Stimulated activated CD4-positive, alpha-beta T cell treated with anti-CD3 and anti-CD28 coated beads, Interleukin-12 subunit alpha, Interleukin-12 subunit beta, amount 100 ng/mL, for 48 hours (primary cell): ENCODE measurements at places on chromosomes 2 and 18.

DNA sequence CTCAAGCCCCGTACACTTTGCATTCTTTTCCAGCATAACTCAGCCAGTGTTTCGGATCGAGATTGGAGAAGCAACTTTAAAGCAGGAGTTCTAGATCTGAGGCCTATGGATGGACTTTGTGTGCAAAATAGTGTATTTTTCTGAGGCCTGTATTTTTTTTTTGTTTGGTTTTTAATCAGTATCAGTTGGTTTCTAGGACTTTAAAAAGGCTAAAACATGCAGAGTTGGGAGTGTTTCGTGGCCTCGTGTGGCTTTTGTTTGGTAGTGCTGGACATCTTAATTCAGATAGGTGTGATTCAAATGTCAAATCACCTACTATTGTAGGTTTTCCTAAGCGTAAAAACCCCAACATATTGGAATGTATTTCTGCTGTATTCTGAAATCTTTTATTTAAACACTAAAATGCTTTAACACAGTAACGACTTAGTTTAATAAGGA is 282 bp upstream of the PUS10 start:
- no peak for DNase-seq

- no peak for DNase-seq
Observed at GRCh38 chr18:50311650-50312049, 24.2 kb upstream of the CXXC1 start.

DNA sequence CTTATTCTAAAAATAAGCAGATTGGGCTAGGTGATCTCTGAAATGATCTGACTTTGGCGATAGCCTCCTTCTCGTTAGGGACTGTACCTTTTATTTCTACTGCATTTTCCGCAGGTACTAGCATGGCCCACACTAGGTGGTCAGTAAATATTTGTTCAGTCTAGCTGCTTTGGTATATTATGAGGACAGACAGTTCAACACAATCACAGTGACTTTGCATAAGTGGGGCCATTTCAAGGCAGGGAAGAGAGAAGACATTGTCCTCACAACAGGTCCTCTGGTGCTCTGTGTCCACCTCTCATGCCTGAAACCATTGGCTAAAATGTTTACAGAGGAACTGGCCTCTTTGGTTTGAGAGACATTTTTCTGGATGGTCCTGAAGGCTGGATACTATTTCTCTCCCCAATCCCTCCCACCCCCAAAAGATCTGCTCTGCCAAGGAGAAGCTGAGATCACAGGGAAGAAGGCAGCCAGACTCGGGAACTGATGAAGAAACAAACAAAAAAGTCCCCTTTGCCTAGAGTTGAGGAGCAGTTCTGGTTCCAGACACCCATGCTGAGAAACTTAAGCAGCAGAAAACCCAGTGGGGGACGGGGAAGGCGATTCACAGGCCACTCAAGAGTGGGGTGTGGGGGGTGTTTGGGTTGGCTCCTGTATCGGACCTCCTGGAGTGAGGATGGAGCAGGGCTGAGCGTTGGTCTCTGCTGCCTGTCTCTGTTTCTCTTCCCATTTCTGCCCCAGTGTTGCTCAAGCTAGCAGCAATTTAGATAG is 2.9 kb upstream of the TNP1 start:
- no peak for DNase-seq

- no peak for DNase-seq
Observed at GRCh38 chr2:166117491-166117890, 10.3 kb downstream of the SCN1A start.

DNA sequence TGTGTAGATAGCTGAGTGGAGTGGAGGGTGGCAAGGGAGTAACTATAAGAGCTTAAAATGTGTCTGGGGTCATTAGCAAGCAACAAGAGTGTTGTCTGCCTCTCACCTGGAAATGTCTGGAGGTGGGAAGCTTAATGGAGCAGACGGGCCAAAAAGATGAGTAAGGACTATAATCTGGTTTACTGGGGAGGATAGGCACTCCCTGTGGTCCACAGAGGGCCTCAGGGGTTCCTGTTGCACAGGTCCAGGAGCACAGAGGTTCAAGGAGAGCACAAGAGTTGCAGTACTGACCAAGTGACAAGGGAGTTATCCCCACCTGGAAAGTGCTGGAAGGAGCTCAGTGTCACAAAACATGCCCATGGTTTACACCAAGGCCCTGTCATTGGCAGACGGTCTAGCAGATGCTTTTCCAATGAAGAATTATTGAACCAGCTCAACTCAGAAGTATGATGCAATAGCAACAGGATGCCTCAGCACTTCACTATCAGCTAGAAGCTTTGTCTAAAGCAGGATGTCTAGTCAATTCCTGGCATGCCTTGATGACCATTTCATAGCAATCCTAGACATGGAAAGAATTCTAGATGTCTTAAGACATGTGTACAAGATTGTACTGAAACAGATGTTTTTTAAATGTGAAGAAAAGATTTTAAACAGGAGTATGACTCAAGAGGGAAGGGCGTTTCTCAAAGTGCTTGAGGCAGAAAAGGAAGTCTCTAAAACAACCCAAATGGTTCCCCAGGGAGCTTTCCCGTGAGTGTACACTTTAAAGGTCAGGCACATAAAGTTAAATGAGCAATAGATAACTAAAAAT is 62.9 kb upstream of the SERPINE2 start:
- no peak for DNase-seq

DNA sequence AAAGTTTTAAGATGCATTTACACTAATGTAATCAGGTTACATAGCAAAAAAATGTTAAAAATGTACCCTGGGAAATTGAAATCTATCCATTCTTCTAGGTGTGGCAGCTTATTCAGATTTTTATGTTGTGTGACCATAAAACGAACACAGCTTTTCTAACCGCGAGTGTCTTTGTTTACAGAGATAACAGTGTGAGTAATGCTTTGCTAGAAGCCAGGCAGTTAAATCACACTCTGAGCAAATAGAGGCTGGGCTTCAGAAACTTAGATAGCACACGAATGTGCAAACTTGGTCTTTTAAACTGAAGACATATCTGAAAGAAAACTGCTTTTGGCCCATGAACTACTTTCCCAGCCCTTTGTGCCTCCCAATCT is 116.1 kb downstream of the SPTBN1 start:
- DNase-seq: no peak

DNA sequence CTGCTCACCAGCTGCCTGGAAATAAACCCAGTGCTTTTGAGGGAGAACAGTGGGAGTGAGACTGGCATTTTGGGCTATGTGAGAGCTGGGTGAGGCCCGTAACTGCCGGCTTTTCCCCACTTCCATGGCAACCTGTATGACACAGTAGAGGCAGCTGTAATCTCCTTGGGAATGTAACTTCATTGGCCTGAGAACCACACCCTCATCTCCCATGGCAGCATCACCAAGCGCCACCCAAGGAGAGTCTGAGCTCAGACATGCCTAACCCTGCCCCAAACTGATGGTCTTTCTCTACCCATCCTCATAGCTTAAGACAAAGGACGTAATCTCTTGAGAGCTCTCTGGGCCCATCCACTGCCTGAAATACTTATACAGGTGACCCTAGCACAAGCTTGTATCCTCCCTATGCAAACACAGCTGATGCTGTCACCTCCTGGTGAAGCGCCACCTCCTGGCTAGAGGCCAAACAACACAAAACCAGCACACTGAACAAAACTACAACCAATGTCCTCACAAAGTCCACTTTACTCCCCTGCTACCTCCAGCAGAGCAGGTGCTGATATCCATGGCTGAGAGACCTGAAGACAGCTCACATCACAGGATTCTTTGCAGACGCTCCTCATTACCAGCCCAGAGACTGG is 763.4 kb upstream of the NRXN1 start:
- no peak for DNase-seq

GRCh38 chr2:122136056-122136455 is 380.6 kb downstream of the TSN start:
- no peak for DNase-seq

DNA sequence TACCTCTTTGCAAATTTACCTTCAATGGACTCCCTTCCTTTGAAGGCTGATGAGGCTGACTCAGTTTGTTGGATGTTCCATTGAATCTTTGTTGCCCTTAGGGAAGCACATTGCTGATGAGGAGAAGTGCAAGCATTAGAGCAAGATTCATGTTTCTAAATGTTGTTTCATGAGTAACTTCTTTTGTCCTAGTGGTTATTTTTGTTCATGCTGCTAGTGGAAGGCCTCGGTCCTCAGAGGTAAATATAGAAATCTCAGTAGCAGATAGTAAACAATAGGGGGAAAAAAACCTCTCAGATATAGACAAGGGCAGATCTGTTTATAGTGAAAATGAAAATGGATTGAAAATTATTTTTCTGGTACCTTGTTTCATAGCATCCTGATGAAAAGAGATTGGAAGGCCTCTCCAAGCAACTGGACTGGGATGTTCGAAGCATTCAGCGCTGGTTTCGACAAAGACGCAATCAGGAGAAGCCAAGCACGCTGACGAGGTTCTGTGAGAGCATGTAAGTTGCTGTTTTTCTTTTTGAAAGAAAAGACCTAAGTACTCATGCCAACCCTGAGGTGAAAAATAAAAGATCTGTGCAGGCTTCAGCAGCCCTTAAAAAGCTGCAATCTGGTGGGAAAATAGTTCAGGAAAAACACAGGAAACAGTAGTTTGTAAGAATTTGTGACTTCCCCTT is 104.9 kb downstream of the CERS6 start:
- no peak for DNase-seq

GRCh38 chr2:197573608-197574007 is 57.7 kb downstream of the MOB4 start:
- DNase-seq: no peak

DNA sequence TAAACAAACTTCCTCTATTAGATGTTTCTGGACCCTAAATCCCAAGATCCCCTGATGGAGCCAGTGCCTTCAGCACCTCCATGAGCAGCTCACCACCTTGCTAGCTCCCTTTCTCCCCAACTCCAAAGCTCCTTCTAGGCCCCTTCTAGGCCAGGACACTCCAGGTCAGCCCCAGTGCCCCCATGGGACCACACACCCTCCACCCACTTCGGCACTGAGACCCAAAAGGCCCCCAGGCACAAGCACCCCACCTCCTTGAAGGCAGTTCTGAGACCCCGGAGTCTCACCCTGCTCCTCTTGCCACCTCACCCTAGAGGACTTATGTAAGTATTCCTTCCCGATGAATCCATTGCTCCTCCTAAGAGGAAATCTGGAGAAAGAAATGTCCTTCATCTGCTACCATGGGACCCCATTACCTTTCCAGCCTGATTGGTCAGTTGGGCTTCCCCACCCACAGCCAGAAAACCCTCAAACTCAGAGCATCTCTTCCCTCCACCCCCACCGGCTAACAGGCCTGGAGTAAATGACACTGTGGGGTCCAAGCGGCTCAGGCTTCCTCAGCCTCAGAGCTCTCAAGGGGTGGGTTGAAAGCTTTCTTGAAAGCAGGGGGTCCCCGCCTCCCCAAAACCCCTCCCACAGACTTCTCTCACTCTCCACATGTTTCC is 9.8 kb upstream of the ARMC9 start:
- no peak for DNase-seq

- no peak for DNase-seq
Observed at GRCh38 chr18:377088-377487, 109.2 kb upstream of the THOC1 start.

DNA sequence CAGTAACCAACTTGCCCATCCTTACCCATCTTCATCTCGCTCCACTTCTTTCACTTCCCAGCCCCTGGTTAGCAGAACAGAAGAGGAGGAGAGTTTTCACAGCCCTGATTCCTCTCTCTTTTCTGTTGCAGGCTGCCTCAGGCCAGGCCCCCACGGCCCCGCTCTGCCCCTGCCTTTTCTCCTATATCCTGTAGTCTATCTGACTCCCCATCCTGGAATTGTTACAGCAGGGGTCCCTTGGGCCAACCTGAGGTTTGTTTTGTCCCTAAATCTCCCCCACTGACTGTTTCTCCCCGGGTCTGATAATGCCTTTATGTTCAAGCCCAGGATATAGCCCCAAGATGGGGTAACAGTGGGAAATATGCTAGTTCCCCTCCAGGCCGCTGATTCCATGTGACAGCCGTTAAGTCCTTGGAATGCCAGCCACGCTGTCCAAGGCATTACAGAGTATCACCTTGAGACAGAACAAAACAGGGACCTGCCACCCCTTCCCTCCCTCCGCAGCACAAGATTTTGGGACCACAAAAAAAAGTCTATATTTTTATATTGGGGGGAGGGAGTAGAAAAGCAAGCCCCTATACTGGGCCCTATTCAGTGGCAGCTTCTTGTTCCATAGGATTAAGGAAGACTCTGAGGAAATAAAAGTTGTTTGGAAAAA is 1.4 kb downstream of the OST4 start:
- DNase-seq: no peak

DNA sequence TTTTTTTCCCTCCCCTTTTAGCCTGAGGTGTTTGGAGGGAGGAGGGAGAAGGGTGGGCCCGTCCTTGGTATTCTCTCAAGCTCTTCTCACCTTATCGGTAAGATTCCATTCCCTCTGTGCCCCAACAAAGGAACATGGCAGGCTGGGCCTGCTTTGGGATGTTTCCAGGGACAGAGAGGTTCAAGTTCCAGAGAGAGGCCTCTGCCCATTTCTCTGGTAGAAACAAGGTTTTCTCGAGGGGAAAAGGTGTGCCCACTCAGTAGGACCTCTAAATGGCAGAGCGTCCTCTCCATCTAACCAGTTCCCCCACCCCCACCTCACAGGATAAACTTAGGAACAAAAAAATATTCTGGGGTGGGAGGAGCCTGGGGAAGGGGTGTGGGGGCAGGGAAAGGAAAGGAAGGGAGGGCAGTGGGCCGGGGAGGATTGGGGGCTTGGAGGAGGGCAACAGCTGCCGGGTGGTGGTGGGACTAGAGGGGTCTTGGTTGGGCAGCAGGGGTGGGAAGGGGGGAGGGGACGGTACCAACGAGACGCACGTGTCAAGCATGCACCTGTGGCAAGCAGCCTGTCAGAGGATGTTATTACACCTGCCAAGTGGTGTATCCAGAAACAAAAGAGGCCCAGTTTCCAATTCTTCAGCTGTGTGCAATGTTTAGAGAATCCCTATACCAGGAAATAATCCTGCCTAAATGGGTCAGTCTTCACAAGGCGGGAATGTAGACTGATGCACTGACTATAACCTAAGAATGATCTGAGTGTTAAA is 2.1 kb downstream of the PCBP1 start:
- DNase-seq: no peak

- peak; percentile 50 for DNase-seq
Observed at GRCh38 chr18:10490401-10491165, 35.2 kb upstream of the NAPG start.

GRCh38 chr2:104321796-104322349 is 532.0 kb upstream of the POU3F3 start:
- DNase-seq: no peak
